Stimulated activated CD8-positive, alpha-beta memory T cell treated with anti-CD3 and anti-CD28 coated beads, Interleukin-15, amount 100 ng/mL, for 24 hours (primary cell): ENCODE measurements at places on chromosomes 2 and 18.

- DNase-seq, result no peak
Measured at GRCh38 chr2:60883896-60884295, 2.5 kb downstream of the REL start.

- no peak for DNase-seq
Measured at GRCh38 chr2:231965102-231965501, 3.6 kb downstream of the DIS3L2 start.

DNA sequence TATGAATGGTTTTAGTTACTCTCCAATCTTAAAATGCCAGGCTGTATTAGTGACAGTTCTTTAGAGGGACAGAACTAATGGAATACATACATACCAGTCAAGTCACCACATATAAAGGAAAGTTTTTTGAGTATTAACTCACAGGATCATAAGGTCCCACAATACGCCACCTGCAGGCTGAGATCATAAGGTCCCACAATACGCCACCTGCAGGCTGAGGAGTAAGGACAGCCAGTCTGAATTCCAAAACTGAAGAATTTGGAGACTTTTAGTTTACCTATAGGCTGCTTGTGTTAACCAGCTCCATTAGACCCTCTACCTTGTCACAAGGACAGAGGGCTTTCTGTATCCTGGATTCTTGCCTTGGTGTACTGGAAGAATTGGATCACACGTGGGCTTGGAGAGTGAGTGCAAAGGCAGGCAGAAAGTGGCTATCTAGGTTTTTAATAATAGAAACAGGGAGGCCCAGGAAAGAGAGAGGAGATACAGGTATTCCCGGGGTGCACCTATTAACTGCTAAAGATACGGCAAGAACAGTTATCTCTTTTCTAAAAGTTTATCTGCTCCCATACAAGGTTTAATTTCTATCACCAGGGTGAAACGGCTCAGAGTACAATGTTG lies 234.9 kb upstream of the CYRIA start:
- no peak for DNase-seq

DNA sequence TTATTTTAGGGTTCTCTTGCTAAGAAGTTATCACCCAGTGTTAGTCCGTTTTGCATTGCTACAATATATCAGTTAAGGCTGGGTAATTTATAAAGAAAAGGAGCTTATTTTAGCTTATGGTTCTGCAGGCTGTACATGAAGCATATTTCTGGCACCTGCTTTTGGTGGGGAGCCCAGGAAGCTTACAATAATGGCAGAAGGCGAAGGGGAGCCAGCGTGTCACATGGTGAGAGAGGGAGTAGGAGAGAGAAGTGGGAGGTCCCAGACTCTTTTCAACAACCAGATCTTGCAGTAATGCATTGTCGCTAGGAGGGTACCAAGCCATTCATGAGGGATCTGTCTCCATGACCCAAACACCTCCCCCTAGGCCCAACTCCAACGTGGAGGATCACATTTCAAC lies 688.8 kb upstream of the PIK3C3 start:
- no peak for DNase-seq

DNA sequence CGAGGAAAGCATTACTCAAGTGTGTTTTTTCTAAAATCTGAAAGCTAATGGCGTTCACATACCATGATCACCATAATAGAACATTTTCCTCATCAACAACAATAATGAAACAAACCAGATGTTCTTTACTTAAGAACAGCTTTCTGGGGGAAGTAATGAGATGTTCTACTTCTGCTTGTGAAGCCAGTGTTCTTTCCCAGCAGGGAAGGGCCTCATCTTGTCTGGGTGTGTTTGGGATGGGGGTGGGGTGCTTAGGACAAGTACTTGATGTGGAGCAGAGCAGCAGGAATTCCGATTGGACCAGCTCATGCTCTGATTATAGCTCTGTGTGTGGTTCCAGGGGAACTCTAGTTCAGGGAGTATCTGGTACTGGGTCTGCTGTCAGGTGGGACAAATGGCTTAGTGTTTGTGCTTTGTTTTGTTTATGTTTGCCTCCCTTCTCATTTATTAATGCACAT lies 163.0 kb upstream of the NOSTRIN start:
- DNase-seq, result no peak

- DNase-seq, result no peak
Measured at GRCh38 chr2:101768556-101769220, 71.2 kb downstream of the MAP4K4 start.

- DNase-seq, result no peak
Measured at GRCh38 chr2:117935954-117936353, 77.9 kb downstream of the CCDC93 start.

- no peak for DNase-seq
Measured at GRCh38 chr2:190879474-190880377, 895 bp upstream of the GLS start.

DNA sequence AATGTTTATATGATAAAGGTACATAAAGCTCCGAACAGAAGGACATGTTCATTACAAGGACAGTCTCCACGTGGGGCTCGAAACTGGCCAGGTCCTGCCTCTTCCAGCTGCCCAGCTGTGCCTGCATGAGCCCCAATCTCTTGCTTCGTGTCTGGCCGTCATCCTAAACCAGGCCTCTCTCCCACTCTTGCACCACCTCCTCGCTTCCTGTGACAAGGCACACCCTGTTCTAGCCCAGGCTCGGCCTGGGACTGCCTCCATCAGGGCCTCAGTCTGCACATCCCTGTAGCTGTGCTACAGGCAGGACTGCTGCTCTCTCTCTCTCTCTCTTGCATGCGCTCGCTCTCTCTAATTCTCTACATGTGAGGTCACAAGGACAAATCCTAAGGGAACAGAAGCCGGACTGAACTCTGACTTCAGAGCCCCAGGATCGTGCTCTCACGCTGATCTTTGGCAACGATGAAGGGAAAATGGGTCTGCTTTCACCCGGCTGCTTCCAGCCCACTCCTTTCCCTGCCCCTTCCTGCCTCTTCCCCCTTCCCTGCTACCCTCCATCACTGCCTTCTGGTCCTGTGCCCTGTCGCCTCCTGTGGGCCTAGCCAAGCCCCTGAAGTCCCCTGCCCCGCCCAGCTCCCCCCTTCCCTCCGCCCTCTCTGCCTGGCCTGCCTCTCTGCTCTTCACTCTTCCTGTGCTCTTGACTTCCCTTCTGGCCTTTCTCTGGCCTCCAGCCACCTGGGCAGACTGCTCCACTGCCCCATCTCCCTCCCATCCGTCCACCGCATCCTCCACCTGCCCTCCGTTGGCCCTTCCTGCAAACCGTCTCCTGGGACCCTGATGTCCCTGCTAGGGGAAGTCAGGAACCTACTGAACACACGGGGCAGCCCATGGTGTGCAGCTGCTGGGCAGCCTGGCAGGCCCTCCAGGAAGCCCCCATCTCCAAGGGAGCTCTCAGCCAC lies 7.8 kb upstream of the GPR55 start:
- DNase-seq, result no peak

DNA sequence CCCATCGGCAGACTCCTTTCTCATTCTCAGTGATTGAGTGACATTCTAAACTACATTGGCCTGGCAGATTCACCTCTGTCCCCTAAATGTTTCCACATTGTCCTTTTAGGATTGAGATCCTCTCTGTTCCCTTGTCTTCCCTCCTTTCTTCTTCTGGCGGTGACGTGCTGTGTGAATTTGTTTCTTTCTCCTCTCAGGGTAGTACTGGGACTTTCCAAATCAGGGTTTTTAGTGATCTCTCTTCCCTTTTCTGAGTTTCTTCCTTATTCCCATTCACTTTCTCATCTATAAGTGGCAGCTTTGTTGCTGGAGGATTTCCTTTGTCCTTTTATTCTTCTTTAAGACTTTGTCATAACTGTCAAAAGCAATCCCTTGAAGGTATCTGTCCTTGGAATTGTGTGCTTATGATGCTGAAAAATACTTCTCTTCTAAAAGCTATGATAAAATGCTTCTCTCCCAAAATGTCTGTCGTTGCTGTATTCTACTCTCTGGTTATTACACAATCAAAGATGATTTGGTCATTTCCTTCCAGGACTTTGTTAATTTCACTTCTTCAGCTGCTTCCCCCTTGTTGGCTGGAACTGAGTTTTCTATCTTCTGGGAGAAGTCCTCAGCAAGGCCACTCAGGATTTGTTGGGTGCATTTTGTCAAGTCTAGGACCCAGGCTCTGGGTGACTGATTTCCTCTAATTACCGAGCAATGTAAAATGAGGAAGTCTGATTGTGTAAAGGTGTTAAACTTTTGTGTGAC lies 4.9 kb upstream of the IL1B start:
- DNase-seq, result no peak

GRCh38 chr2:212958757-212959295 lies 192.6 kb downstream of the IKZF2 start:
- DNase-seq, result no peak

GRCh38 chr2:235004329-235004903 lies 52.6 kb downstream of the SH3BP4 start:
- DNase-seq, result no peak

- DNase-seq, result no peak
Measured at GRCh38 chr2:102581911-102582310, 37.4 kb upstream of the SLC9A2 start.

- no peak for DNase-seq
Measured at GRCh38 chr2:240840435-240841060, 20.5 kb upstream of the KIF1A start.

DNA sequence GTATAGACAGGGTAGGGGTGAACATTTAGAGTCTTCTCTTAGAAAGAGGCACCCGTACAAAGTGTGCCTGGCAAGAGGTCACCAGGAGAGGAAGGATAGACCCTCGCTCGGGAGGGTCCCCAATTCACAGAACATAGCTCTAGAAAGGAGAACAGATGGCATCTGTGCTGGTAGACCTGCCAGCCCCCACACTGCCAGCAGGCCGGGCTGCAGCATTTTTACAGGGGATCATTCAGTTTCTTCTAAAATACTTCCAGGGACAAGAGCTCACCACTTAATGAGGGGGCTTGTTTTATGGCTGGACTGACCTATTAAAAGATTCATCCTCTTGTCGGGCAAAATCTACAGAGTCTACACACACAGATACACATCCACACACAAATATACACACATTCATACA lies 149.9 kb downstream of the SEPTIN10 start:
- DNase-seq, result no peak

GRCh38 chr2:177281400-177282180 lies 17.1 kb upstream of the NFE2L2 start:
- no peak for DNase-seq

- DNase-seq, result no peak
Measured at GRCh38 chr2:100393362-100393761, 24.1 kb downstream of the CHST10 start.

GRCh38 chr2:220365023-220365422 lies 737.6 kb downstream of the SLC4A3 start:
- DNase-seq, result no peak

GRCh38 chr2:61988462-61989366 lies 83.2 kb downstream of the COMMD1 start:
- DNase-seq, result no peak

GRCh38 chr2:195489101-195489500 lies 167.9 kb upstream of the SLC39A10 start:
- DNase-seq, result no peak

- no peak for DNase-seq
Measured at GRCh38 chr18:52577795-52578194, 237.8 kb downstream of the DCC start.

DNA sequence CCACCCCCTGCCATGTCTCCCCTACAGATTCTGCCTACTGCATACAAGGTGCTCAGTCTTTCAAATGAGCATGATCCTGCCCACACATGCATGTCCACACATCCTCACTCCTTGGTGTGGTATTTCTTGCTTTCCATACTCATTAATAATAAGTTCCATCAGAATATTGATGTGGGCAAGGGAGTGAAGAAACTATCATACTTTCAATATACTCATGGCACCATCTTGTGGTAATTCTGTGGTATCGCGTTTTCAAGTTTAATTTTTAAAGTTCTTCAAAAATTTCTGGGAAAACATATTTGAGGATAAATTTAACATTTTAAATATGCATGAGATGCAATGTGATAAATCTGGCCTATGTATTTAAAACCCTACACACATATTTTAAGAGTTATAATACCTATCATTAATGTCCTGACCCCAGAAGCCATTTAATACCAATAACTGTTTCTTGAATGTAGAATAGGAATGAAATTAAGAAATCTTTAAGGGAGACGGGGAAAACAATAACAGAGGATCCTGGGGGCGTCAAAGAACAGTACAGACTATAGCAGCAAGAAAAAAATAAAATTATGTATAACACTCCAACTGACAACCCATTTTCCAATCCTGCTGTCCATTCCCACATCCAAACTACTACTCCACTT lies 110.1 kb downstream of the ZNF385B start:
- DNase-seq, result no peak

DNA sequence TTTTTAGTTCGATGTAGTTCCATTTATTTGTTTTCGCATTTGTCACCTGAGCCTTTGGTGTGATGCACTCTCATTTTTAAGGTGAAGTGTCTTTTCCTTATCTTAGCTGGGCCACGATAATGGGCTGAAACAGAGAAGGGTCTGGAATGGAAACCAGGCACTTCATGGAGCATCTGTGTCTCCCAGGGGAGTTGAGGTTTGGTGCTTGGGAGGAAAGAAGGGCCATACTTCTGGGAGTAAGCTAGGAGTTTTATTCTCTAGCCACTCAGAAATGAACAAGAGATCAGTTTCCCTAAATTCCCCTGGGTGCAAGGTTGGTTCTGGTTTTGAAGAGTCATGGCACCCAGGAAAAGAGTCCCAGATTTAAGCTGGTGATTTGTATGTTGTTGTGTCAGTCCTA lies 179.4 kb upstream of the CXCR4 start:
- no peak for DNase-seq

DNA sequence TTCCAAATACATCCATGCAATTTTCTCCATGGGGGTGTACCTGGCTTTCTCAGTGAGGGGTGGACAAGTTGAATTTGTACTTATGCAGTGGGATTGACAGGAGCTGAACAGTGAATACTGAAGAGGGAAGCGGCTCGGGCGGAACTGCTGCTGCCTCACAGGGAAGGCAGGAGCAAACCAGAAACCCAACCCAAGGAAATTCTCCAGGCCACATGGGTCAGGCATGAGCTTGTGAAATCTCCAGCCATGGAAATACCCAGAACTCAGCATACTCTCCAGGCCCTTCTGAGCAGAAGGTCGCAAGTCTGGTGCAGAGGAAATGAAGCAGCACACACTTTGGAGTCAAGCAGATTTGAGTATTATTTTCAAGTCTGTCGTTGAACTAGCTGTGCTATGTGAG lies 26.5 kb upstream of the INO80C start:
- no peak for DNase-seq

DNA sequence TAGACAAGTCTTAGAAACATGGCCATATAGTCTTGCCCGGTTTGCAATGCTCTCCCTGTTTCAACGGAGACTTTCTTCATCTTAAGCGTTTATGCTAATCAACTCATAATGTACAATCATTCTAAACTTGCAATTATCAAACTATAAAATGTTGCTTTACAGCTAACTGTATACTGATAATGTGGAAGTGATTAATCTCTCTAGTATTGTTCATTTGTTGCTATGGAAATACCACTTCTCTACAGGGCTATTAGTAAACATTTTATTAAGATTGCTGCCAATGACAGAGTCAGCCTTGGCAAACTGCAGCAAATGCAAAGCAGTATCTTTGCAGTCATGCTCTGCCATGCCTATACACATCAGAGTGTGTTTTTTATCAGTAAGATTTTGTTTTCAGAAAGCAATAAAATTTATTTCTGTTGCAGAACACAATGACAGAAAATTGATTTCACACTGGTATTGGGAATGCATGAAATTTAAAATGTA lies 1201.8 kb upstream of the CDH2 start:
- DNase-seq, result no peak

GRCh38 chr2:236816197-236817170 lies 246.9 kb downstream of the ACKR3 start:
- no peak for DNase-seq
